ENCODE measurements at places on chromosomes 2 and 18.
A peak's percentile ranks its signal among the peaks of the same experiment; 100 is the strongest.

DNA sequence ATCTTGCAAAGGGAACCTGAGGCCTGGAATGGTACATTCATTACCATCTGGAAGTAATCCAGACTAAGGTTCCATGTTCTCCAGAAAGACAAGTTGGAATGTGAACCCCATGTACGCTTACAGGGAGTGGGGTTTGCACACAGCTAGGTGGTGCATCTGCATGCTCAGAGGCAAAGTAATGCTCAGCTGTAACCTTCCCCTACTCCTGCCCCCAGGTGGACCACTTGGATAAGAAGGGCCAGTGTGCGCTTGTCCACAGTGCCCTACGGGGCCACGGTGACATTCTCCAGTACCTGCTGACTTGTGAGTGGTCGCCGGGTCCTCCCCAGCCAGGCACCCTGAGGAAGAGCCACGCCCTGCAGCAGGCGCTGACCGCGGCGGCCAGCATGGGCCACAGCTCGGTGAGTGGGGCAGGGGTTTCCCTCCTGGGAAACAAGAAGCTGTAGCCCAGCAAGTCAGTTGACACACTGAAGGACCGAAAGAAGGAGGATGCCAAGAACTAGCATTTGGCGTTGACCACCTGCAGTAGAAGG, 90.0 kb downstream of the WDSUB1 start:
- no peaks in the 10 kb centered on the region for H3K36me3 ChIP-seq
- peaks cover 1% of the 10 kb centered on the region for H3K4me1 ChIP-seq
- no peak overlapping the region for H3K27ac ChIP-seq
- no peak for DNase-seq

- no peak overlapping the region for H3K4me3 ChIP-seq
- H3K4me1 ChIP-seq, result peaks cover 11% of the 10 kb centered on the region
- DNase-seq, result no peak
- peaks cover 4% of the 10 kb centered on the region for H3K36me3 ChIP-seq
Measured at GRCh38 chr2:37985333-37985732, 60.2 kb downstream of the RMDN2 start.

GRCh38 chr18:50079571-50080295, 115.2 kb downstream of the MYO5B start:
- no peaks in the 10 kb centered on the region for H3K36me3 ChIP-seq
- H3K27ac ChIP-seq, result no peak overlapping the region
- no peak for DNase-seq
- H3K27me3 ChIP-seq, result peaks cover 15% of the 10 kb centered on the region
- H3K4me3 ChIP-seq, result no peak overlapping the region
- peaks cover 6% of the 10 kb centered on the region for H3K4me1 ChIP-seq

DNA sequence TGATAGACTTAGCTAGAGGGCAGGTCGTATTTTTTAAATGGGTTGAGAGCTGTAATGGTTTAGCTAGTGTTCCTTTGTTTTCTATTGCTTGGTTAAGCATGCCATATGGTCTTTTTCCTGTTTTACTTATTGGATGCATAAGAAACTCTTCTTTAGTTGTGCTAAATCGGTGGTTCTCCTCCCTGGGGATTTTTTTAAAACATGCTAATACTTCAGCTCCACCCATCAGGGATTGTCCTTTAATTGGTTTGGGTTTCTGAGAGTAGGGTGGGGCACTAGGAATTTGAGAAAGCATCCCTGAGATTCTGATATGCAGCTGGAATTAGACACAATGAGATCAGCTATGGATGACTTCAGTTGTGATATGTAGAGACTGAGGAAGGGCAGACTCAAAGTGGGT, 497.2 kb downstream of the THSD7B start:
- no peak overlapping the region for H3K4me3 ChIP-seq
- no peak for DNase-seq
- no peaks in the 10 kb centered on the region for H3K4me1 ChIP-seq
- H3K27me3 ChIP-seq, result no peaks in the 10 kb centered on the region
- H3K27ac ChIP-seq, result no peak overlapping the region
- H3K36me3 ChIP-seq, result no peaks in the 10 kb centered on the region

DNA sequence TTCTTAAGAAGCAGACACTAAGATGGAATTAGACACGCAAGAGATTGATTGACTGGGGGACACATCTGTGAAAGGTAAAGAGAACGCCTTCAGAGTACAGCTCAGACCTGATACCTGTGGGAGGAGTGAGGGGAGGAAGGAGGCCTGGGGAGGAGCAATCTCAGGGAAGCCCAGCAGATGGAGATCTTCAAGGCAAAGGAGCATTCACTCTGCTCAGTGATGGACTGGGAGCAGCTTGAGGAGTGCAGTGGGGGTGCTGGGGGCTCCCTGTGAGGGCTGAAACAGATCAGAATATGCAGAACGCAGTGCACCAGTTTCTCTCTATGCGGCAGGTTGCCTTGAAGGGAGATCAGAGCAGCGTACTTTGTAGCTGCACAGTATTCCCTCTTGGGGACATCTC, 103.7 kb upstream of the ATP8B1 start:
- no peak overlapping the region for H3K27ac ChIP-seq
- DNase-seq, result no peak
- no peaks in the 10 kb centered on the region for H3K4me1 ChIP-seq
- H3K36me3 ChIP-seq, result peaks cover 2% of the 10 kb centered on the region

- peaks cover 19% of the 10 kb centered on the region for H3K4me1 ChIP-seq
- no peak overlapping the region for H3K4me3 ChIP-seq
- DNase-seq, result no peak
- peaks cover 35% of the 10 kb centered on the region for H3K36me3 ChIP-seq
- no peaks in the 10 kb centered on the region for H3K27me3 ChIP-seq
- H3K27ac ChIP-seq, result no peak overlapping the region
Measured at GRCh38 chr2:30622452-30622851, 175.4 kb downstream of the LCLAT1 start.

GRCh38 chr2:42569116-42569711, 782 bp downstream of the MTA3 start:
- H3K36me3 ChIP-seq, result peaks cover 4% of the 10 kb centered on the region
- no peaks in the 10 kb centered on the region for H3K27me3 ChIP-seq
- peak overlapping the region; percentile 93 for H3K4me3 ChIP-seq
- DNase-seq, result no peak
- H3K4me1 ChIP-seq, result peaks cover 27% of the 10 kb centered on the region
- peak overlapping the region; percentile 85 for H3K27ac ChIP-seq

GRCh38 chr18:48831113-48831759, 119.5 kb downstream of the SMAD7 start:
- peaks cover 17% of the 10 kb centered on the region for H3K4me1 ChIP-seq
- H3K27me3 ChIP-seq, result no peaks in the 10 kb centered on the region
- H3K36me3 ChIP-seq, result no peaks in the 10 kb centered on the region

DNA sequence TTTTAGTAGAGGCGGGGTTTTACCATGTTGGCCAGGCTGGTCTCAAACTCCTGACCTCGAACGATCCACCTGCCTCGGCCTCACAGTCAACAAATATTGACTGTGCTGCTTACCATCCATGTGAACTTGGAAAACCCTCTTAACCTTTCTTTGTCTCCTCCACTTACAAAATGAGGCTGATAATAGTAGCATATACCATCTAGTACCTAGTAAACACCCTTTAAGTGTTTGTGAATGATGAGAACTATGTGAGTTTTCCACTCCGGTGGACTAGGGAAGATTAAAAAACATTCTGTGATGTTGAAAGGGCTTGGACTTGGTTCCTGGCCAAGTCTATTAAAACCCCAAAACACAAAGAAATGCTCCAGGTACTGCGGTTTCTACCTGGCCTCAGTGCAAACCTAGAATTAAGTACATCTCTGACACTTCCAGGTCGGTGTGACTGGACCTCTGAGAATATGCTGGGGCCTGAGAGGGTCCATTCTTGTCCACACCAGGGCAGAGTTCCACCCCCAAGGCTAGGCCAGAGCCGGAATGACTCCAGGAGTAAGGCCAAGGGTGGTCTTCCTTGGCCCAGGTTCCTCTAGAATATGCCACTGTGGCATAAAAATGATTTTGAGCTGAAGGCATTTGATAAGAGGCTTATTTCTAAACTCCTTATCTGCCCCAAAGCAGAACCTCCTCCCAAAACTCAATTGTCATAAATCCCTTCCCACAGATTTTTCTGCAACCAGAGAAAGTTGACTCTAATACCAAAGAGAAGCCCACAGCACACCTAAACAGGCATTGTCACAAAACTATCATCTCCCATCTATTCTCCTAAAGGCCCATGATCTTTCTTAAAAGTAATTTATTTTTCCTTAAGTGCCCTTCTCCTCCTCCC, 217.5 kb downstream of the TGIF1 start:
- no peak overlapping the region for H3K4me3 ChIP-seq
- H3K27ac ChIP-seq, result no peak overlapping the region
- H3K36me3 ChIP-seq, result no peaks in the 10 kb centered on the region
- no peaks in the 10 kb centered on the region for H3K27me3 ChIP-seq
- H3K4me1 ChIP-seq, result peaks cover 5% of the 10 kb centered on the region
- DNase-seq, result no peak

DNA sequence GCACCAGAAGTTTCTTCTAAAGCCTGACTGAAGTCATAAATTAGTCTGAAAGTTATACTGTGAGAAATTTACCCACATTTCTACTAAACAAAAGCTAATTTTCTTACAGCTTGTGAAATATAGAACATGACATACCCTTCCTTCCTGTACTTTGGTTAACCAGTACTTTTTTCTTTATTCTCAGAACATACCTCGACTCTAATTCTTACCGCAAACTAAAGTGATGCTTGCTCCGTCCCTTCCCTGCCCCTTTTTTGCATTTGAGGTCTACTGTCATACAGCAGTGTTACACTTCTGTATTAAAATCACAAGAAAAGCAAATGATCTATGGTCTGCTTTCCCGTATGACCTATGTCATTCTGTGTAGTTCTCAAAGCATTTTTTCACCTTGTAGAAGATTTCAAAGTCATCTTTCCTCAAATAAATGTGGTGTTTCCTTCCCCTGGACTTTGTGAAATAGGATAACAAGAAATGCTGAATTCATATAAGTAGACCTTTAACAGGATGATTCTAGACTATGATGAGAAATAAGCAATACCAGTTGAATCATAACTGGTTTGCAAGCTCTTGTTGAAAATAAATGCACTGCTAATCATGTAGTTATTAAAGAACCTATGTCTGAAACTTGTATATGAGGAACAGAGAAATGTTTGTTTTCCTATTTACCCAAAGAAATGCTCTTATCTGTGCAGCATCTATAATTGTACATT, 30.4 kb downstream of the CYTIP start:
- peaks cover 48% of the 10 kb centered on the region for H3K4me1 ChIP-seq
- H3K36me3 ChIP-seq, result peaks cover 36% of the 10 kb centered on the region
- peak overlapping the region; percentile 86 for H3K27ac ChIP-seq

DNA sequence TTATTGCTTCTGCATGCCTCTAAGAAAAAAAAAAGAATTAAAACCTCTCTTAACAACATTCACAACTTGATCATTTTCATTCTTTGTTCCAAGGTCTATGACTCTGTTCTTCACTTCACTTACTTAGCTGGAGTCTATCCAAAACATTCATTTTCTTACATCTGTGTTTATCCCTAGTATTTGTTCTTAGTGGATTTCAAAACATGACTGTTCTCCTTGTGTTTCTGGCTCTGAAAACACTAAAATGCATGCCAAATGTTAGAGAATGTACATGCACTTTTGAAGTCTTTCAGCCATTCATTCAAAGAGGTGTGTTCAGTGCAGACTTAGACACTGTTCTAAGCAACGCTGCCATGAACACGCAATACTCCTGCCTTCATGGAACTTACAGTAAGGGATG, 138.8 kb downstream of the CNTNAP5 start:
- DNase-seq, result no peak
- no peaks in the 10 kb centered on the region for H3K4me1 ChIP-seq
- H3K27me3 ChIP-seq, result no peaks in the 10 kb centered on the region
- H3K36me3 ChIP-seq, result no peaks in the 10 kb centered on the region

DNA sequence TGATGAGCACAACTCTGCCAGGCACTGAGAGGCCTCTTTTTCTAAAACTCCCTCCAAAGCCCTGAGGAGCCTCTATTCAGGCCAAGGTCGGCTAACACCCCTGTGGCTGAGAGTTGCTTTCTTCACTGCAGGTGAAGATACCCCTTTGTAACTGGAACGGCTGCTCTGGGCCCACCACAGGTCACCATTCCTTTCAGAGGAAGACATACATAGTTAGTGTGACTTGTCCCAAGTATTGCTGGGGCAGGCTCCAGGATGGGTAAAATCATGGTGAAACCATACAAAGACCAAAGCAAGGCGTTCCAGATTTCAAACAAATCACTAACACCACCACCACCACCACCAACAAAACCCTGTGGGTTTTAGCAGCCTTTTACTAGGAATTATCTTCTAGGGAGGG, 36.8 kb downstream of the CHST10 start:
- H3K4me1 ChIP-seq, result peaks cover 3% of the 10 kb centered on the region
- no peak overlapping the region for H3K4me3 ChIP-seq
- no peaks in the 10 kb centered on the region for H3K36me3 ChIP-seq
- H3K27me3 ChIP-seq, result peaks cover 1% of the 10 kb centered on the region
- DNase-seq, result no peak

Measured in memory B cell (primary cell).